ENCODE measurements at places on chromosomes 6 and 20. TPM values are rescaled to one million over a fixed set of nuclear protein-coding genes. Genes with fewer than 3 reads are reported as not detected.

ZNF391 gene
- polyA plus RNA-seq = 1.2 TPM

OPN5 gene
- not detected for polyA plus RNA-seq

MOG gene
- polyA plus RNA-seq = not detected

SLC26A8 gene
- 0.07 TPM for polyA plus RNA-seq

PRDM13 gene
- not detected for polyA plus RNA-seq

ELOVL4 gene
- 0.30 TPM for polyA plus RNA-seq

SSTR4 gene
- not detected for polyA plus RNA-seq

ARMC2 gene
- 1.4 TPM for polyA plus RNA-seq

OR12D3 gene
- polyA plus RNA-seq = not detected

APMAP gene
- polyA plus RNA-seq = 22.9 TPM

RAB5IF gene
- 31.8 TPM for polyA plus RNA-seq

DUSP15 gene
- 4.3 TPM for polyA plus RNA-seq

RHAG gene
- polyA plus RNA-seq = not detected

OR2B6 gene
- polyA plus RNA-seq = not detected

HTR1E gene
- polyA plus RNA-seq = not detected

ACTL10 gene
- polyA plus RNA-seq = 1.6 TPM

TTK gene
- polyA plus RNA-seq = 0.21 TPM

ARFGEF3 gene
- 4.8 TPM for polyA plus RNA-seq

Measured in pancreas (tissue), 10 donors.